Stimulated activated CD8-positive, alpha-beta memory T cell treated with anti-CD3 and anti-CD28 coated beads, Interleukin-4, amount 100 ng/mL, for 4 hours (primary cell): ENCODE measurements at places on chromosomes 5 and 9.

DNA sequence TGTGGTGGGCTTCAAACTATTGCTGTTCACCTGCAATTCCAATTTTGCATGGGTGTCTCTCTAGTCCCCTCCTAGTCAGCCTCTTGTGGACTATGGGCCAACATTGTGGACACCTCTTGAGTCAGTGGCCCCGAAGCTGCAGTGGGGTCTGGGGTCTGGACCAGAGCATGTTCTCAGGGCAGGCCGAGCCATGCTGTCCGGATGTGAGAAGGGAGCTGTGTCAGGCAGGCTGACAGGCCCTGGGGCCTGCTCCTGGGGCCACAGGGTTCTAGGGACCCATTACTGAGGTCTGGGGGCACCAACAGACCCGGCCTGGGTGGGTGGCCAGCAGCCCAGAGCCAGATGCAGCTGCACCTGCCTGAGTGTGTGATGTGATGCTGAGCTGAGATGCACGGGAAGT lies 16.5 kb upstream of the IRX4 start:
- no peak for DNase-seq

DNA sequence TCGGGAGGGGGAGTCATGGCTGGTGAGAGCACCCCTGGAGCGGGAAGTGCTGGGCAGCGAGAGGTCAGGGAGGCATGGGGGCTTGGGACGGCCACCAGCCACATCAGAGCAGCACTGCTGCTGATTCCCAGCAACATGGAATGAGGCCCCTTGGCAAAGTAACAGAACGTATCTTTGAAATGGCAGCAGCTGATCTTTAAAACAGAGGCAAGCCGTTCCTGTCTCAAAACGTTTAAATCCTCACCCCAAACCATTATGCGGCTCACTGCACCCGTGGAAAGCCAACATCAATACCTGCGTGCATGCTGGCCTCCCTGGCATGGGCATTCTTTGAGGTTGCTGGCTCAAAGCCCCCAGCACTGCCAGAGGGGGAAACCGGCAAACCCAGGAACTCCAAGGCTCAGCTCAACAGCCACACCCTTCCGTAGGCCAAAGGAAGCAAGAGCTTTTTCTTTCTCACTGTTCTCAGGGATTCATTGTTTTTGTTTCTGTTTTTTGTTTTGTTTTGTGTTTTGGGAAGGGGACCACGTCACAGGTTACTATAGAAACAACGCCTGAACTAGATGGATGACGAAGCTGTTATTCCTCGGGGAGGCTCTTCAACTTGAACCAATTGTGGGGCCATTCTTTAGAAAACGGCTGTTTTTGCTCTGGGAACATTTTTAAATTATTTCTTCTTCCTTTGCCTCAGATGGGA lies 28.1 kb upstream of the OBP2B start:
- no peak for DNase-seq

DNA sequence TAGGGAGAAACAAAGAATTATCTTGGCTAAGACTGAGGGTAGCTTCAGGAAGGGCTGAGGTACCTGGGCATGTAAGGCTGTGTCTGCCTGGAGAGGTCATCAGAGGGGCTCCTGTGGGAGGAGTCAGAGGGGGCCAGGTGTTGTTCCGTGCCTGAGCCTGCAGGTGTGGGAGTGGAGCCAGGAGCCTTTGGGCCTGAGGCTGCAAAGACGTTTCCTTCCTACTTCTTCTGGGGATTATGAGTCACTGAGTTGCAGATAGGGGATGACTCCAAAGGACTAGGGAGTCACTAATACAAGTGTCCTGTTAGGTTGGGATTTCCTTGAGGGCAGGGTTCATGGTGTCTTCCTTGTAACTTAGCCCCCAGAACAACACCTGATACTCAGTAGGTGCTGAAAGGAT lies 391.1 kb downstream of the ARHGEF28 start:
- no peak for DNase-seq

GRCh38 chr5:118919016-118919415 lies 69.3 kb downstream of the DTWD2 start:
- DNase-seq = no peak

- DNase-seq = no peak
These were observed 78.4 kb downstream of the SEMA5A start for GRCh38 chr5:9467199-9468059.

GRCh38 chr9:14157191-14157590 lies 156.8 kb downstream of the NFIB start:
- DNase-seq = no peak

- no peak for DNase-seq
These were observed 716.4 kb downstream of the SEMA5A start for GRCh38 chr5:8829323-8830029.

DNA sequence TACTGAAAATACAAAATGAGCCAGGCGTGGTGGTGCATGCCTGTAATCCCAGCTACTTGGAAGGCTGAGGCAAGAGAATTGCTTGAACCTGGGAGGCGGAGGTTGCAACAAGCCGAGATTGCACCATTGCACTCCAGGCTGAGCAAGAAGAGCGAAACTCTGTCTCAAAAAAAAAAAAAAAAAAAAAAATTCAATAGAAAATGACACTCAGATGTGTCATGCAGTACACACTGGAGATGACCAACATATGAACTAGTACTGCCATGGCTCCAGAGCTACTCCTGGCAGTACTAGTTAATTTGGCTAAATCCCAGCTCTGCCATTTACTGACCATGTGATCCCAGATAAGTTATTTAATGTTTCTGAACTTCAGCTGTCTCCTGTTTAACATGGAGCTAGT lies 7.3 kb downstream of the ATOX1 start:
- no peak for DNase-seq

DNA sequence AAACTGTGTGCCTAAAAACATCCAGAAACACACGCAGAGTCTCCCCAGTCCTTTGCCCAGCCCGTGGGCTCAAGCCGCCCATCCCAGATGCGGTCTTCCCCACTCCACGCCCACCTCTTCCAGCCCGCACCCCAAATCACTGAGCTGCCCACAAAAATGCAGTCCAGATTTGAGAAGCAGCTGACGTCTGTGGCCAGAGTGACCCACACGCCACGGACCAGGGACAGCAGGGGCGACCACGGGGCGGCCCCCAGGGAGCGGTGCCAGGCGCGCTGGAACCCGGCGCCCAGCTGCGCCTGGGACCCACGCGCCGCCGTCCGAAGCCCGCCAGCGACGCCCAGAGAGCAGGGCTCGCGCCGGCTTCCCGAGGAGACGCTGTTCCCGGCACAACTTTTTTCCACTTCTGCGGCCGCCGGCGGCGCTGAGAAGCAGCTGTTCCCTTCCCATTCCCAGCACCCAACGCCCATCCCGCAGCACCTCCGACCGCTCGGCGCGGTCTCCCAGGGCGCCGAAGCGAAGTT lies 674 bp downstream of the LHFPL2 start:
- DNase-seq = no peak

- no peak for DNase-seq
These were observed 37.9 kb upstream of the RASA1 start for GRCh38 chr5:87229780-87230179.

GRCh38 chr9:100269656-100270055 lies 83.1 kb downstream of the TEX10 start:
- DNase-seq = no peak

DNA sequence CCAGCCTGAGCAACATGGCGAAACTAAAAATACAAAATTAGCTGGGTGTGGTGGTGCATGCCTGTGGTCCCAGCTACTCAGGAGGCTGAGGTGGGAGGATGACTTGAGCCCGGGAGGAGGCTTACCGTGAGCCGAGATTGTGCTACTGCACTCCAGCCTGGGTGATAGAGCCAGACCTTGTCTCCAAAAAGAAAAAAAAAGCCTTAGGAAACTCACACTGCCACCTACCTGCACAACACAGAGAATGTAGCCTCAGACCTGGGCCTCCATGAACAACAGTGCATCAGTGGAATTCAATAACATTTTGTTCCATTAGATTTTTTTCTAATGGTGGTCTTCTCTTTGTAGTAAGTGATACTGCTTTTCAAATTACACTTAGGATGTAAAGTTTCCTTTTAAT lies 63.8 kb upstream of the RARS1 start:
- DNase-seq = no peak

- DNase-seq = no peak
These were observed 9.3 kb upstream of the FGD3 start for GRCh38 chr9:92938025-92938424.

- DNase-seq = no peak
These were observed 21.7 kb downstream of the ZNF366 start for GRCh38 chr5:72485430-72485974.

DNA sequence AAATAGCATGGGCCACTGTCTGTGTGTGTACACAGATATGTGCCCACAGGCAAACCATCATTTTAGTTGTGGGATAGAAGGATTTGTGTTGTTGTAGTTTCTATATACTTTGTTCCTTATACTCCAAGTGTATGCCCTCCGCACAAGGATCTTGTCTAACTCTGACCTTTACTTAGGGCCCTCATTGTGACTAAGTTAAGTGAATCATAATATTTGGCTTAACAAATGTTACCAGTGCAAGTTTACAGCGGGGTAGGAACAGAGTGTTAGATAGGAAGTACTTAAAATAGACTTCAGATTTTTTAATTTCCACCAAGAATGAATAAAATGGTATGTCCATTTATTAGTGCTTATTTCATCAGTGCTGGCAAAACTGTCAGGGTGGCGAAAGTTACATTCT lies 29.5 kb upstream of the CYFIP2 start:
- DNase-seq = no peak

DNA sequence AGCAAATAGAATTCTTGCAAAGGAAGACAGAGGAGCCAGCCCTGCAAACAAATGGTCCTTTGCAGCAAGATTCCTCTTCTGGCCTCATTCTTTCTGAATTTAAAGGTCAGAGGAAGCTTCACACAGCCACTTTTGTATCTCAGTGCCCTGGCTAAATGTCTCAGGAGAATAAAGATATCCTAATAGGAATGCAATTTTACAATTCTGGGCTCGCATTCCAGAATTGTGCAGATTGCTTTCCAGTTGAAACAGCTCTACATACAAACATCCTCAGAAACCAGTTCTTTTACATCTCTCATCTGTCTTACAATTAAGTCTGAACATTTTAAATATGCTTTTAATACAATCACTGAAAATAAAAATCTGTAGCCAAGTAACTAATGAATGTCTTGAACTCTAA lies 14.6 kb upstream of the ACOT12 start:
- DNase-seq = no peak

DNA sequence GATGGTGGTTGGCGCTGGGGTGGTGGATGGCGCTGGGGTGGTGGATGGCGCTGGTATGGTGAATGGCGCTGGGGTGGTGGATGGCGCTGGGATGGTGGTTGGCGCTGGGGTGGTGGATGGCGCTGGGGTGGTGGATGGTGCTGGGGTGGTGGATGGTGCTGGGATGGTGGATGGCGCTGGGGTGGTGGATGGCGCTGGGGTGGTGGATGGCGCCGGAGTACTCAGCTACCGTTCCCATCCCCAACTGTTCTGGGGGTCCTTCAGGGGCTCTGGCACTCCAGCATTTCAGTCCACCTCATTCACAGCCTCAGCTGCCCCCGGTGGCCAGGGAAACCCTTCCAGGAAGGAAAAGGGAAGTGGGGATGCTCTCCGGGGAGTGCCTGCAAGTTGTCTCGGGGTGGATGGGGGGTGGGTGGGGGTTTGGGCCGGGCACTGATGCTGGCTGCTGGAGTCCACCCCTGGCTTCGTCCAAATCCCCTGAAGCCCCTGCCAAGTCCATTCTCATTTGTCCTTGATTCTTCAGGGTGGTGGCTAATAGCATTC lies 147.3 kb upstream of the COL5A1 start:
- no peak for DNase-seq

DNA sequence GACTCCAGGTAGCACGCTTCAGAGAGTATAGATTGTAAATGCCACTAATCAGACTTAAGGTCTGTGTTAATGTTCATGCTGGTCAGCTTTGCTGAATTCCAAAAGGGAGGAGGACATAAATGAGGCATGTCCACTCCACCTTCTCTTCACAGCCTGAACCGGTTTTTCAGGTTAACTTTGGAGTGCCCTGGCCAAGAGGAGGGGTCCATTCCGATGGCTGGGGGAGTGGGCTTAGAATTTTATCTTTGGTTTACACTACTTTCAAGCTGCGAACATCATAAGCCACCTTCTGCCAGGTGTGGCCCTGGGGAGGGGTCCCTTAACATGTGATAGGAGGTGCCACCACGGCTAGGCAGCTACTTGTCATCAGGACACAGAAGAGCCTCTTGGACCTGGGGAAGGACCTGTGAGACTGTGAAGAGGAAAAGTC lies 24.2 kb downstream of the ABO start:
- DNase-seq = no peak

GRCh38 chr9:85158512-85158911 lies 489.0 kb downstream of the NTRK2 start:
- no peak for DNase-seq
